ENCODE measurements at places on chromosomes 7 and 10. TPM values are rescaled to one million over a fixed set of nuclear protein-coding genes. Genes with fewer than 3 reads are reported as not detected.
A peak's percentile ranks its signal among the peaks of the same experiment; 100 is the strongest.

- H3K4me1 ChIP-seq = peaks cover 15% of the 10 kb centered on the region
- no peak for DNase-seq
- H3K27me3 ChIP-seq = peaks cover 17% of the 10 kb centered on the region
- H3K4me3 ChIP-seq = no peak overlapping the region
Observed at GRCh38 chr10:76033457-76034196, 602.2 kb downstream of the LRMDA start.

The C10orf105 gene
- total RNA-seq = not detected

The FBXL13 gene
- 0.83 TPM for total RNA-seq

DNA sequence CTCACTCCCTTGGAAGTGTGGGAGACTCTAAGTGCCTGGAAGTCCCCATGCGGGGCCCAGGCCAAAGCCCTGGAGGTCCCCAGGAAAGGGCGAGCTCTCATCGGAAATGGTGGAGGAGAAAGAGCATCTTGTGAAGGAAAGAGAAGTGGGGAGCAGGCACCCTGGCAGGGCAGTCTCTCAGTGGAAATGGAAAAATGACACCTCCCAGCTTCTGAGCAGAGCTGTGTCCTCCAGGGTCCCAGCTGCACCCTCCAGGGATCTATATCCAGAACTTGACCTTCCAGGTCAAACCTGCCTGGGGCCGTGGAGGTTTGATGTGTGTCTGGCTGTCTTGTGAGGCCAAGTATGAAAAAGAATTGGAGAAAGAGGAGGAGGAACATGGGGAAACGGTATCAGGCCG, 29.5 kb downstream of the PAX2 start:
- no peak overlapping the region for H3K4me3 ChIP-seq
- no peak for DNase-seq
- no peaks in the 10 kb centered on the region for H3K36me3 ChIP-seq
- H3K27me3 ChIP-seq = peaks cover 71% of the 10 kb centered on the region

DNA sequence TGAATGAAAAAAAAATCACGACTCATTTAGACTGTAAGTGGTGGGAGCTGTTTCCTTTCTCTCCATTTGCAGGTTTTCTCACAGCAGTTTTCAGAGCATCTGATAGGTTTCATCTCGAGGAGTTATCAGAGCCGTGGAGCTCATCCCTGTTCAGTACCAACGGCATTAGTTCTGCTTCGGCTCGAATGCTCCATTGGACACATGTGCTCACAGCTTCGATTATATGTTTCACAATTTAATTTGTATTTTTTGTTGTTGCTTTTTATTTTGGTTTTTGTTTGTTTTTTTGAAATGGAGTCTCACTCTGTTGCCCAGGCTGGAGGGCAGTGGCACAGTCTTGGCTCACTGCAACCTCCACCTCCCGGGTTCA, 1.5 kb downstream of the SLC18A2 start:
- H3K27me3 ChIP-seq = peaks cover 79% of the 10 kb centered on the region
- no peak for DNase-seq
- H3K4me3 ChIP-seq = no peak overlapping the region
- H3K4me1 ChIP-seq = peaks cover 3% of the 10 kb centered on the region
- H3K36me3 ChIP-seq = peaks cover 2% of the 10 kb centered on the region

The ZNF503 gene
- 38.5 TPM for total RNA-seq

The RADIL gene
- total RNA-seq = 3.4 TPM

- no peak for DNase-seq
- no peaks in the 10 kb centered on the region for H3K27me3 ChIP-seq
- no peak overlapping the region for H3K4me3 ChIP-seq
Observed at GRCh38 chr10:88116481-88116880, 253.1 kb downstream of the PTEN start.

The LRRC4 gene
- 0.70 TPM for total RNA-seq

The CAV2 gene
- 81.6 TPM for total RNA-seq

GRCh38 chr7:127904670-127904985, 126.6 kb downstream of the LRRC4 start:
- H3K27ac ChIP-seq = peak overlapping the region; percentile 9
- no peaks in the 10 kb centered on the region for H3K36me3 ChIP-seq
- no peak for DNase-seq
- peaks cover 66% of the 10 kb centered on the region for H3K4me1 ChIP-seq
- no peaks in the 10 kb centered on the region for H3K27me3 ChIP-seq

- H3K27ac ChIP-seq = no peak overlapping the region
- H3K4me1 ChIP-seq = peaks cover 23% of the 10 kb centered on the region
- no peaks in the 10 kb centered on the region for H3K36me3 ChIP-seq
- H3K4me3 ChIP-seq = peak overlapping the region; percentile 18
- peaks cover 40% of the 10 kb centered on the region for H3K27me3 ChIP-seq
- no peak for DNase-seq
Observed at GRCh38 chr10:103277713-103278536, 987 bp downstream of the INA start.

DNA sequence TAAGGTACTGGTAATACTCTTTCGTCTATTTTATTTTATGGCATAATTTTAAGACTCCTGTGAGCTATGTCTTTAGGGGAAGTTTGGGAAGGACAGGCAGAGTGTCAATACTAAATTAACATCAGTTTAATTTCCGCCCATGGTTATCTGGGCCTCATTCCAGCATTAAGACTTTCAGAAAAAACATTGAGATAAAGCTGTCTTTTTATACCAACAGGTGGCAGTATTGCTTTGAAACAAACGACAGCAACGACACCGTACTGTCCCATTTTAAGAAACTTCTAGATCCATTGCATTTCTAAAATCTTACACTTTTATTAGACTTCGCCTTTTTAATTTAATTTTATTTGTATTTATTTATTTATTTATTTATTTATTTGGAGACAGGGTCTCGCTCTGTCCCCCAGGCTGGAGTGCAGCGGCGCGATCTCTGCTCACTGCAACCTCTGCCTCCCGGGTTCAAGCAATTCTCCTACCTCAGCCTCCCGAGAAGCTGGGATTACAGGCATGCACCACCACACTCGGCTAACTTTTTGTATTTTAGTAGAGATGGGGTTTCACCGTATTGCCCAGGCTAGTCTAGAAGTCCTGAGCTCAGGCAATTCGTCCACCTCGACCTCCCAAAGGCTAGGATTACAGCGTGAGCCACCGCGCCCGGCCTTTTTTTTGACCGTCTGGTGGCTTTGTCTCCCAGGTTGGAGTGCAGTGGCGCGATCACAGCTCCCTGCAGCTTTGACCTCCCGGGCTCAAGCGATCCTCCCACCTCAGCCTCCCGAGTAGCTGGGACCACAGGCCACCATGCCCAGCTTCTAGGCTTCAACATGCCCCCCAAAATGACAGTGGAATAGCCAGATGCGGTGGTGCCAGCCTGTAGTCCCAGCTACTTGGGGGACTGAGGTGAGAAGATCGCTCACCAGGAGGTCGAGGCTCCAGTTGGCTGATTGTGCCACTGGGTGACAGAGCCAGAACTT, 78.7 kb upstream of the C1GALT1 start:
- no peaks in the 10 kb centered on the region for H3K36me3 ChIP-seq
- H3K4me3 ChIP-seq = no peak overlapping the region
- H3K27ac ChIP-seq = no peak overlapping the region

The PGAM2 gene
- 0.97 TPM for total RNA-seq

DNA sequence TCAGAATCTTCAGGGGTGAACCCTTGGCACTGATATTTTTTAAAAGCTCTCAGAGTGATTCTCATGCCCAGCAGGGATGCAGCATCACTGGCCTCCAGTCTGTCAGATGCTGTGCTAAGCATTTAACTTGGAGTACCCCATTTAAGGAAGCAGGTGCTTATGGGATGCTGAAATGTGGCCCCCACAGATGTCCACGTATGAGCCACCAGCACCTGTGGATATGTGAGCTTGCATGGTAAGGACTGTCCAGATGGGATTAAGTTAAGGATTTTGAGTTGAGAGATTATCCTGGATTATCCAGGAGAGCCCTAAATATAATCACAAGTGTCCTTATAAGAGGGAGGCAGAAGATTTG, 17.7 kb downstream of the CHST3 start:
- H3K4me1 ChIP-seq = peaks cover 92% of the 10 kb centered on the region
- H3K27me3 ChIP-seq = no peaks in the 10 kb centered on the region
- H3K27ac ChIP-seq = peak overlapping the region; percentile 94
- peak overlapping the region; percentile 42 for H3K4me3 ChIP-seq

The VSTM4 gene
- 0.70 TPM for total RNA-seq

Measured in osteocyte (in vitro differentiated cells).